Stimulated activated CD4-positive, alpha-beta T cell treated with anti-CD3 and anti-CD28 coated beads, Interleukin-4, amount 100 ng/mL, for 4 hours (primary cell): ENCODE measurements at places on chromosomes 16 and 17.

- DNase-seq, result no peak
Observed at GRCh38 chr17:77528516-77529327, 388.0 kb downstream of the SEC14L1 start.

- no peak for DNase-seq
Observed at GRCh38 chr17:75093548-75094158, 5.9 kb downstream of the SLC16A5 start.

DNA sequence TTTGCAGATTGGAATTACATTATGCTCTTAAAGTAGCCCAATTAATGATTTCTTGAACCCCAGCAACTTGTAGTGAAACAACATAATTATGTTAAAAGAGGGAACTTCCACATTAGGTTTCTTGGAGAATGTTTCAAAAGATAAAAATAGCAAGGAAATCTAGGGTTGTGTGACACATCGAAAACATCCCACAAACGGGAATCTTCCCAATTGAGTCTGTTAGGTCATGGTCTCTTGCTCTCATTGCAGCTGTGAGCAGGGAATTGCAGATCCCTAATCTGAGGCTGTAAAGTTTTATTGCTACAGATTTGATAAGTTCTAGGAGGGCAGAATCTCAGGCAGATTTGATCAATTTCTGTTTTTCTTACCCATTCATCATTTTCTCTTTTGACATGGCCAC lies 6.7 kb upstream of the LPO start:
- no peak for DNase-seq

DNA sequence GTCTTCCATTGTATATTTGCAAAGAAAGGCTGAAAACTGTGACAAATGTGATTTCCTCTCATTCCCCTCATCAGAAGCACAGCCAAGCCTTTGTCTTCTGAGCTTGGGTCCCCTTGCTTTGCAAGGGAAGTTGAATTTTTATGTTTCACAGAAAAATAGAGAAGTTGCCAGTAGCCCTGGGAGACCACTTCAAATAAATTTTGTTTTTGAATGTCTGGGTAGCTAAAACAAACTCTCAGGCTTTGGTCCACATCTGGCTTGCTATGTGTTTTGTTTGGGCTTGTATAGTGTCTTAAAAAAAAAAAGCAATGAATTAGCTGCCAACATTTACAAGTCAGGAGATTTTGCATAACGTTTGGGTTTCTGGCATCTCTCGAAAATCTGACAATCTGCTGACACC lies 24.1 kb downstream of the PIK3R6 start:
- no peak for DNase-seq

GRCh38 chr16:8127070-8127469 lies 463.2 kb downstream of the TMEM114 start:
- no peak for DNase-seq

GRCh38 chr17:56172517-56172982 lies 19.3 kb downstream of the ANKFN1 start:
- no peak for DNase-seq
